ENCODE measurements at places on chromosomes 2 and 18.

GRCh38 chr2:129812071-129812470 is 167.4 kb upstream of the RAB6C start:
- DNase-seq: no peak

DNA sequence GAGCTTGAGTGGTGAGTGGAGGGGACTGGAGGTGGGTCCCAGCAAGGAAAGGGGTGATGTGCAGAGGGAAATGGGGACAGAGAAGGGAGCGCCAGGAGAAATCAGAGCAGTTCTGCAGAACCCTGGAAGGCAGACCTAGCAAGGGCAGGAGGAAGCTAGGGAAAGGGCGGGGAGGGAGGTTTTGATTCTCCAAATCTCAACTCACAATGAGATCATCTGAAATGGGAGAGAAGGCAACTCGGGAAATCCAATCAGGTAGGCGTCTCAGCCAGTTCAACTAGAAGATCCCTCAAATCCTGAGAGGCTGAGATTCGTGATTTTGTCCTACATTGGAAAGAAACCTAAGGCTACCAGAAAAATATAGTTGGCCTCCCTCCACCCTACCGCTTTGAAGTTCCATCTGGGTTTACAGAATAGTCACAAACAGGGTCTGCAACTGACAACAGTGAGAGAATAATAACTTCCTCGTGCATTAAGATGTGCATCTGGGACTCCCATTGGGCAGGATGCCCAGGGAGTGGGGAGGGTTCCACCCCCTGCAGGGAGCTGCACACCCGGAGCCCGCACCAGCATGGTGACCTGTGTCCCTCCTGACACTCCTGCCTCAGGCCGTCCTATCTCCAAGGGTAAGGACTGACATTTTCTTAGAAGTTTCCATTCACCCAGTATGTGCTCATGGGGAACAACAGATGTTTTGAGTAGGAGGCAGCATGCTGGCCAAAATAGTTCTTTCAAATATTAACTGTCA is 113.3 kb upstream of the ODC1 start:
- no peak for DNase-seq

DNA sequence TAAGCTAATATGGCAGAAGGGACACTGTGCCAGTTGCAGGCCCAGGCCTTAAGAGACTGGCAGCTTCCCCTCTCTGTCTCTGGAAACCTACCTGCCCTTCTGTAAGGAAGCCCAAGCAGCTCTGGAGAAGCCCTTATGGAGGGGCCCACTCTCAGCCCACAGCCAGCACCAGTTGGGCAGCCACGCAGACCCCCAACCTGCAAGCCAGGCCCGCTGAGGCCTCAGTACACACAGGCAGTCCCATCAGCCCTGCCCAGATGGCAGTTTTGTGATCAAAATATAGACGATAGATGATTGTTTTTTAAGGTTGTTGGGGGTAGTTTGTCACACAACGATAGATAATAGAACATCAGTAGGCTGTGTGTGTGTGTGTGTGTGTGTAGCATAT is 36.8 kb upstream of the ALPP start:
- DNase-seq: no peak

DNA sequence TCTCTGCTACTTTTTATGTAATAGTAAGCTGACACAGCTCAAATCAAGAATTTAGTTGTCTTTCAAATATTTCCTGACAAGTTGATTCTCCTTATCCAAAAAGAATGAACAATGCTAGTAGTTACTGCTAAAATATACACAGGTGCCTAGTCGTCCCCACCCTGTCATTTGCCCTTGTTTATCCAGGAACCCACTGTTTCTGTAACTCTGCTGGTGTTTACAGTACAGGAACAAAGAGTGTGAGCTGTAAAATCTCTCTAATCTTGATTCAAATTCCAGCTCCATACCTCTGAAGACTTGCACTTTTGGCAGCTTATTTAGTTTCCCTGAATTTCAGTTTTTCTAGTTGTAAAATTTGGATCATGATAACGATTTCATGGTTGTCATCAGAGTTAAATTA is 21.1 kb upstream of the SCYGR2 start:
- DNase-seq: no peak

DNA sequence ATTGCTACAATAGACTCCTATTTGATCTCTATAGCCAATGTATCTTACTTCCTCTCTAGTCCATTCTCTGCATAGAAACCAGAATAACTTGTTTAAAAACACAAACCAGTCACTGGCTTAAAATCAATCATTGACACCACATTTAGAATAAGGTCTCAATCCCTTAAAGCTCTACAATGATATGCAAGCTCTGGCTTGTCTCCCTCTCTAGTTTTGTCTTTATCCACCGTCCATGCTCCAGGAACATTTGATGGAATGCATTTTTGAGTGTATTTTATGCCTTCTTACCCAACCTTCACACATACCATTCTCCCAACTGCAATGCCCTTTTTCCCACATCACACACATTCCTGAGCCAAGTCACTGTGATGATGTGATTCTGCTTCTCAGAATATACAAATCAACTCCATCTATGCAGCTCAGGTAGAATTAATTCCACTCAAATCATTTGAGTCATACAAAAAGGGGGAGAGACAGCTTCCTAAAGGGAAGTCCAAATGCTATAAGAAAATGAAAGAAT is 1107.2 kb downstream of the DPP10 start:
- no peak for DNase-seq

GRCh38 chr2:52077159-52077558 is 1045.2 kb upstream of the NRXN1 start:
- no peak for DNase-seq

DNA sequence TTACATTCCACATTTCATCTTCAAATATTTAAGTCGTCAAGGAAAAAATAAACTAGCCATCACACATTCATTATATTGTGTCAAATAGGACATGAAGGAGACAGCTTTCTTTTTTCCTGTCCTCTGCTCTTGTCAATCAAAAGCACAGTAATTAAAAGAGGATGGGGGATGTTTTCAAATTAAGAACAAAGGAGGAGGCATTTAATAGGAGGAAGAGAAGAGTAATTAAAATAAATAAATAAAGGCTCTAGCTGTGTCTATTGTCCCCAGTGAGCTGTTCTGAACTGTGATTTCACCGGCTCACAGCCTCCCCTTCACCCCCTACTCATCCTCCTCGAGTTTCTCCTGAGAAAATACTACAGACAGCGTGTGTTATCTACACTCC is 1377.1 kb upstream of the PIK3C3 start:
- no peak for DNase-seq

- DNase-seq: no peak
These were observed 46.6 kb upstream of the TANC1 start for GRCh38 chr2:158921599-158922408.

DNA sequence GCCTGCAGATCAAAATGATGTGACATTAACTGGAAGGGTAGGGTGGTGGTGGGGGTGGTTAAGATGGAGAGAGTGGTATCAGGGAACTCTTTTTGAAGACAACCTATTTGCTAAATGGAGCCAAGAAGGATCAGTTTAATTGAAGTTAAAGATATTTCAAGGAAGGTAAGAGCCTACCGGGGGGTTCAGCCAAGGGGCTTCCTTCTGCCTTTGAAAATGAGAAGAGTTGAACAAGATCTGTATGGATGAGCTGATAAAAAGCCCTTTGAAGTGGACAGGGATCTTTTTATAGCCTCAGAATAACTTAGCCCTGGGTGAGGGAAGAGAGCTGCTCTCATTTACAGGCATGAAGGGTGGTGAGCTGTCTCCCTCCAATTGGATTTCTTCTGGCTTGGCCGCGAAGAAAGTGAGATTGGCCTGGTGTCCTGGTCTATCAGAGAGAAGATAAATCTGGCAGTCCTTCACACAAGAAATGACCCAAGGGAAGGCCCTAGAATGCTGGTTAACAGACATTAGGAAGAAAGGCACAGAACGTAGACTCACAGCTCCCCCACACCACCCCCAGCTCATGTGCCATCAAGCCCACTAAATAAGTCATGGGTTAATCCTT is 439.8 kb downstream of the TNS1 start:
- DNase-seq: no peak

GRCh38 chr2:43105586-43106558 is 120.5 kb downstream of the ZFP36L2 start:
- no peak for DNase-seq

DNA sequence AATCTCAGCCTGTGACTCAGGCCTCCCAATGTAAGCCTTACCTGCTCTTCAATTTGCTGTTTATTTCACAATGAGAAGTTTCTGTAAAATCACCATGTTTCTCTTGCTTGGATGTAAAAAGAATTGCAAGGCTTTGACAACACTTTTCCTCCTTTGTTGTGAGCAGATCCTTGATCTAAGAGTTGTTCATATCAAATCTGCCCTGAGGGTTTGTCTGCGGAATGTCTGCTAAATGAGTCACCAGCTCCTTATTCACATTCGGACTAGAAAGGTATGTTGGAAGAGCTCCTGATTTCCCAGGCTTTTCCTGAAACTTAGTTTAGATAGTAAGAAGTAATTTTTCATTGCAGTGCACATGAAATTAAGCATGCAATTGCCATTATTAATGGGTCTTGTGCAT is 268.2 kb upstream of the TCF4 start:
- DNase-seq: no peak

DNA sequence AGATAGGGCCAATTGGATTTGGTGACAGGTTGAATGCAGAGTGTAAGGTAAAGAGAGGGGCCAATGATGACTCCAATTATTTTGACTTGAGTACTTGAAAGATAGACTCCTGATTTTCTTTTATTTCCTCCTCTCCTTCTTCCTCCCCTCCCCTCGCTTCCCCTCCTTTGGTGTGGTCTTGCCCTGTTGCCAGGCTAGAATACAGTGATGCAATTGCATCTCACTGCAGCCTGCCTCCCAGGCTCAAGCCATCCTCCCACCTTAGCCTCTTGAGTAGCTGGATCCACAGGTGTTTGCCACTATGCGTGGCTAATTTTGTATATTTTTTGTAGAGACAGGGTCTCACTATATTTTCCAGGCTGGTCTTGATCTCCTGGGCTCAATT is 2.3 kb downstream of the DGUOK start:
- no peak for DNase-seq

DNA sequence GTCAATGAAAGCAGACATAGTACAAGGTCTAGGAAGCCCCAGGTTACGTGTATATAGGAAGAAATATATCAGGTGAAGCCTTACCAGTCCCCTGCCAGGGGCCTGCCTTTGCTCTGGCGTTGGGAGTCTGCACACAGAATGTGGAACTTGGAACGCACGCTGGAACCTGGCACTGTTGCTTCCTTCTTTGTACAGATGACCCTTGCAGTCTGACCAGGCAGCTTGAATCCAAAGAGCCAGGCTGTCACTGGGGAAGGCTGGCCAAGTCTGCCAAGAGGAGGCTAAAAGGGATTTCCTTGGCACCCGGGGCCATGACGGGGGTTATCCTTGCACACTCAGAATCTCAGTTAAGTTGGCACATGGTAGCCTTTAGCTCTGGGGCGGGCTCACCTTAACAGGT is 39.5 kb downstream of the TMEM247 start:
- DNase-seq: no peak

GRCh38 chr2:109204412-109204811 is 75.4 kb downstream of the SH3RF3 start:
- no peak for DNase-seq

DNA sequence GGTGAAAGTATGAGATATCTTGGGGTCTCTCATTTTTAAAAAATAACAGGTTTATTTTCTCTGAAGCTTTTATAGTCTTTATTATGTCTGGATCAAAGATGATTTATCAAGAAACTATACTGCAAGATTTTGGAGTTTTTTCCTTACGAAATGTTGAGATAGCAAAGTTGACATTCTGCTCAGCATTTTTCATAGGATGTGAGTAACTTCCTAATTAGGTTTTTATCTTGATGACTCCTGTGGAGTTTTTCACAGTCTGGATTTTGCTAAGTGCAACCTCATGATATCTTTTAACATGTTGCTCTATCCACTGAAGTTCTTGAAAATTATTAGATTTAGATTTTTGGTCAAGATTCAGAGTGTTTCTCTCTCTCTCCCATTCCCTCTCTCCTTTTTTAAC is 17.8 kb downstream of the TCF7L1 start:
- no peak for DNase-seq

GRCh38 chr2:74843899-74844298 is 10.0 kb downstream of the HK2 start:
- DNase-seq: no peak

DNA sequence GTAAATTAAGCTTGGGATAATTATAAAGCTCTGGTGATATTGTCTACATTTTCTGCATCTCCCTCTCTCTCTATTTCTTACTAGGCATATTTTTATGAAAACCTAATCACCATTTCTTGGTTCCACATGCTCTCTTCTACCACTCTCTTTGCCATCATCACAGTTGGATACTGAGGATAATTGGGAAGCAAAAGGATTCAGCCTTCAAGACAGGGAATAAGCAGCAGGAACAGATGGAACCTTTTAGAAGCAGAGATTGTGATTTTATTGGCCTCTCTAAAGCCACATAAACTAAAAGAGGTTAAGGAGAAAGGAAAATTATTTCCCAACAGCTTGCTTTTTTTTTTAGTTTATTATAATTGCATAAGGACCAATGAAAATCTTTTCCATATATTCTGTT is 226.3 kb upstream of the SPHKAP start:
- no peak for DNase-seq

DNA sequence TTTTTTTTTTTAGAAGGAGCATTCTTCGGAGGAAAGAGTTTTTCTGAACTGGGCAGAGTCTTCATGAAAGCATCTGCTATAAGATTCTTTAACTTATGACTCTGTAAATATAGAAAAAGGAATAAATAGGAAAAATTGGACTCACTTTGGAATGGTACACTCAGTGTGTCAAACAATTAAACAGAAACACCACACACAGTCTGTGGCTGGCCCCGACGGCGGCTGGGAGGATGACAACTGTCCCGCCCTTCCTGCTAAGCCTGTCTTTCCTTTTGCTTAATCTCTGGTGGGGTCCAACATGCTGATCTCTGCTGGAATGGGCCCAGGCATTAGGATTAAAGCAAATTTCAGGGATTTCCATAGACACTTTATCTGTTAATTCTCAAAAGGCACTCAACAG is 12.5 kb upstream of the RAB31 start:
- no peak for DNase-seq

DNA sequence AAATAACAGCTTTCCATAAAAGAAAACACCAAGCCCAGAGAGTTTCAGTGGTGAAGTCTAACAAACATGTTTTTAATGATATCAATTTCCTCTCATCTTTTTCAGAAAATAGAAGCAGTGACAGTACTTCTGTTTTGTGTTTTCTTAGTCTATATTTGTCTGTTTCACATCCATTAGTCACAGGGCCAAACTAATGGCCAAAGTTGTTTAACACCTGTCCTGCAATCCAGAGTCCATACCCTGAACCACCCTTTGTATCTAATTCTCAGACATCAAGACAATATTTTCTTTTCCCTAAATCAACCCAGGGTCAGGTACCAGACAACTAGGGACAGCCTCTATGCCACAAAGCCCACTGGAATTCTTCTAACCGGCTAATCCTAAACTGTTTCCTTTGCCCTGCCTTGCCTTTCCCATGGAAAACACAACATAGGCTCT is 25.9 kb downstream of the TMSB10 start:
- DNase-seq: no peak

Measured in left kidney (tissue), 8 donors.